ENCODE measurements at places on chromosomes 1 and 21.

- no peak for DNase-seq
Measured at GRCh38 chr21:38326429-38326828, 69.6 kb downstream of the KCNJ15 start.

GRCh38 chr1:160081261-160081936 is at the start of gene KCNJ9:
Gene KCNJ9 (plus strand): TSS chr1:160081538. CDS start chr1:160084031, 2,493 bp downstream.
- DNase-seq: no peak

GRCh38 chr1:204254031-204254661 is 40.4 kb upstream of the GOLT1A start:
- DNase-seq: no peak

GRCh38 chr1:220726634-220727033 is 21.5 kb upstream of the MTARC2 start:
- no peak for DNase-seq

DNA sequence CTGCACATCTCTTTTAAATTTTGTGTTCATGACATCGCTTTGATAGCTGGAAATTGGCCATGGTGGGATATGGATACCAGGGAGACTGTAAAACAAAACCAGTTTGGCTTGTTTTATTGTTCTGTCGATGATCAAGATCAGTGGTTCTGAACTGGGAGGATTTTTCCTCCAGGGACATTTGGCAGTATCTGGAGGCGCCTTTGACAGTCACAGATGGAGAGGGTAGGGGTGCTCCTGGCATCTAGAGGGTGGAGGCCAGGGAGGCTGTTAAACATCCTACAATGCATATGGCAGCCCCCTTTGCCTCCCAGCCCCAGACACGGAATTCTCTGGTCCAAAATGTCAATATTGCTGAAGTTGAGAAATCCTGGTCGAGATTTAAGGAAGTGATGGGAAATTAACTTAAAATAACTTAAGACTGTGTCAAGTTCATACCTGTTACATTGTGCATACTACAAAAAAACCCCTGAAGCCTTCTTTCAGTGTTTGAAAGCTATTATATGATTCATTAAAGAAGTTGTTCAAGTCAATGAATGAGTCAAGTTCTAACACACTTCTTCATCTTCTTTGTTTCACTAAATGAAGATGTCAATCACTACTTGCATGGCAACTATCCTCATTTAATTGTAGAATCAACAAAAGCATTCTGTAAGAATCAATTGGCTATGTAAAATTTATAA is 150.9 kb downstream of the KCNJ6 start:
- no peak for DNase-seq

- peak; percentile 48 for DNase-seq
Measured at GRCh38 chr1:55448261-55448660, 233.1 kb upstream of the USP24 start.

GRCh38 chr1:24142546-24143534 is at the start of gene IL22RA1:
Gene IL22RA1 (minus strand): TSS chr1:24143140. CDS start chr1:24143082, 58 bp downstream.
- no peak for DNase-seq
